HAP-1 (cell line): ENCODE measurements at places on chromosomes 16 and 17.

DNA sequence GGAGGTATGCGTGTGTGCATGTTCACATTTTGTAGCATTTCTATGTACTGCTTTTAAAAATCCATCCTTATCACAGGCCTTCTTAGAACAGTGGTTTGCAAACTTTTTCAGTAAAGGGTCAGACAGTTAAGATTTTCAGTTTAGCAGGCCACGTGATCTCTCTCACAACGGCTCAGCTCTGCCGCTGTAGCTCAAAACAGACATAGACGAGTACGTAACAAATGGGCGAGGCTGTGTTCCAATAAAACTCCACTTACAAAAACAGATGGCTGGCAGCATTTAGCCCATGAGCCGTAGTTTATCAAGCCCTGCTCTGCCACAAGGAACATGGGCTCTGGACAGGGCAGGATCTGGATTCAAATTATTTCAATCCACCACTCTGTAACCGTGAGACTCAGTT, 141.8 kb downstream of the XYLT1 start:
- DNase-seq = no peak

- DNase-seq = peak; percentile 42
These were observed 674 bp downstream of the ZNF688 start for GRCh38 chr16:30570636-30571444.

- no peak for DNase-seq
These were observed 35.3 kb upstream of the HELZ start for GRCh38 chr17:67280279-67280678.

- DNase-seq = no peak
These were observed 78.0 kb upstream of the AMZ2 start for GRCh38 chr17:68169840-68170239.

GRCh38 chr17:76524598-76525512, 12.7 kb downstream of the CYGB start:
- no peak for DNase-seq

GRCh38 chr17:43962479-43962878, 8.7 kb upstream of the PYY start:
- no peak for DNase-seq

- peak; percentile 62 for DNase-seq
These were observed 9.5 kb downstream of the FOXF1 start for GRCh38 chr16:86519649-86520316.

DNA sequence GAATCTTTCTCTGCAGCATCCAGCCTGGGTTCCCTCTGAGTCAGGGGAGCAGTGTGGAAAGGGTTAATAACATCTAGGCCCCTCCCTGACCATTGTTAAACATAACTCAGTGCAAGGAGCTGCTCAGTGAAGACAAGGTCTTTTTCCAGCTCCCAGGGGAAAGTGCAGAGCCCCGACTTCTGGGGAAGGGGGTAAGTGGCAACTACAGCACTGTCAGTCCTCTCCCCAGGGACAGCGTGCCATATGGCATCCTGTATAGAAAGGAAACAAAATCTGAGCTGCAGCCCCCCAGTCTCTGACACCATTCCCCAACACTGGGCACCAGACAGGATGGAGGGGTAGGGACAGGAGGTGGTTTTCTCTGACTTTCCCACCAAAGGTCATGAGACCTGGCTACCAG, 7.8 kb downstream of the MRPL27 start:
- DNase-seq = no peak

GRCh38 chr17:47670064-47670463, 20.3 kb downstream of the KPNB1 start:
- DNase-seq = no peak

- no peak for DNase-seq
These were observed 11.1 kb downstream of the PLLP start for GRCh38 chr16:57273359-57273758.

- no peak for DNase-seq
These were observed 1.4 kb upstream of the RSKR start for GRCh38 chr17:28615260-28615940.

DNA sequence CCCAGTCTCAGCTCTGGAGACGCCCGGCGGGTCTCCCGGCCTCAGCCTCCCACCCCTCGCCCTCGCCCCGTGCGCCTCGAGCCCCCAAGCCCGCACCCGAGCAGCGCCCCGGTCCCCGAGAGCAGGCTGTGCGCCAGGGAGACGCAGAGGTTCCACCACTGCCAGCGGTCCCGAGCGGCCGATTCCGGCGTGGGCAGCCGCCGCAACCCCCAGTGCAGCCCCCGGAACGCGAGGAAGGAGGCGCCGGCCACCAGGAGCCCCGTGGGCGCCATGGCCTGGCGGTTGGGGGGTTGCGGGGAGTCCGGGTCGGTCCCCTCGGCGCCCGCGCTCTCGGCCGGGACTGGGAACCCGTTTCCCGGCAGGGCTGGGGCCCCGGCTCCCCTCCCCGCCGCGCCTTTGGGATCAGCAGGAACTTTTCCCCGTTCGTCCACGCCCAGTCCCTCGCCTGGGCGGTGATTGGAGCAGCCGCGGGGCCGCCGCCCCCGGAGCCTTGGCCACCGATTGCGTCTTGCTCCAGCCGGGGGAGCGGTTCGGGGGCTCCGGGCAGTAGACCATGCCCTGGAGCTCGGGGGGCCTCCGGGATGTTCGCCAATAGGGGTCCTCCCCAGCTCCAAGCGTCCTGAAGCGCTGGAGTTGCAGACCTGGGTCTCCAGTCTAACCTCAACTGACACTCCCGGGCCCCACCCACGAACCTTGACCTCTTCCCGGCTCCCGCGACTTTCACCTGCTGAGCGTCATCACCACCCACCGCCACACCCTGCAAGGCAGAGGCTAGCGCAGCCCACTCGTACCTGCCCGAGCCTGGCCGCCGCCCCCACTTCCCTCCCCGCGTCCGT, at the start of gene TLCD2:
TSS of gene TLCD2 (minus strand) at position 407 of the 836 bp plus-strand sequence. CDS start at position 272, 135 bp downstream.
- peak; percentile 83 for DNase-seq

GRCh38 chr17:76757256-76757655, 19.3 kb downstream of the MFSD11 start:
- no peak for DNase-seq

GRCh38 chr16:88743693-88744576, 37.6 kb downstream of the CTU2 start:
- DNase-seq = peak; percentile 32
